ENCODE measurements at places on chromosomes 4 and X.

DNA sequence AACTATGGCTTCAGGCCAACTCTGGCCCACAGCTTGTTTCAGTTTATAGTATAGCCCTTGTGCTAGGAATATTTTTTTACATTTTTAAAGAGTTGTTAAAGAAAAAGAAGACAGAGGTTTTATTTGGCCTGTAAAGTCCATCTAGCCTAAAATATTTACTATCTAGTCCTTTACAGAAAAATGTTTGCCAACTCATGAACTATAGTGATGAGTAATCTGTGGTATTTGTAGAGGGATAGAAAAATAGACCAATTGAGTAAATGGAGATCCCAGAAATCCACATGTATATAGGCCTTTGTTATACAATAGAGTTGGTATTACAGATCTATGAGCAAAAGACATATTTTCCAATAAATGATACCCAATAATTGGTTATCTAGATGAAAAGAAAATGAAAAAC is 288.7 kb downstream of the PRDM5 start:
- no peak for DNase-seq

DNA sequence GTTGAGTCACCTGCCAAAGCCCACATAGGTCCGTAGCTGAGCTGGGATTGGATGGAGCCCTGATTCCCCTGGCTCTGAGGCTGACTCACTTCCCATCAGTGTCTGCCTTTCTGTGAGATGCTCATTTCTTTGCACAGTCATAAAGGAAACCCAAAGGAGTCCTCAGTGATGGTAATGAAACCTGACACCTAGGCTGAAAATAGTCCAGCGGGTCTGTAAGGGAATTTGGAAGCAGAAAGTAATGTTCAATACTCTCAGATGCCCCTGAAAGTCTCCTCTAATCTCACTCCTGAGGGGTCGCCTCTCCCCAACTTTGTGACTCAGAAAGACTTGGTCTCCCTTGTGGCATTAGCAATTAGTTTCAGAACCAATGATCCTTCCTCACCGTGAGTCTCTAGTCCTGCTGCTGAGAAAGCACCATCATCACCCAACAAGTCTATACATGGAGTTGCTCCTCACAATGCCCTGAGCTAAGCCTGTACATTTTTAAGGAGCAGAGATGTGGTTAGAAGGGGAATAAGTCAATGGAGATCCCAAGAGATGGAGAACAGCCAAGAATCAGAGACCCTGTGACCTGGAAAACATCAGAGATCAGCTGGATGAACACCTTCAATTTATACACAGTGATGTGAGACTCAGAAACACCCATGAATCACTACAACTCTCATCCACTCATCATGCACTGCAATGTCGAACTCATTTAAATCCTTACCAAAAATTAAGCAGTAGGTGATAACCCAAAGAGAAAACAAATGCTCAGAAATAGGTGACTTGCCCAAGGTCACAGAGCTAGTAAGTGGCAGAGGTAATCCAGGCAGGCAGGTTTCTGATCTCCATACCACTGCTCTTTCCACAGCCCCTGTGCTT is 219.0 kb upstream of the CPEB2 start:
- no peak for DNase-seq

GRCh38 chr4:134243742-134244713 is 42.4 kb upstream of the PABPC4L start:
- no peak for DNase-seq

GRCh38 chr4:134278675-134279074 is 77.1 kb upstream of the PABPC4L start:
- DNase-seq: no peak

DNA sequence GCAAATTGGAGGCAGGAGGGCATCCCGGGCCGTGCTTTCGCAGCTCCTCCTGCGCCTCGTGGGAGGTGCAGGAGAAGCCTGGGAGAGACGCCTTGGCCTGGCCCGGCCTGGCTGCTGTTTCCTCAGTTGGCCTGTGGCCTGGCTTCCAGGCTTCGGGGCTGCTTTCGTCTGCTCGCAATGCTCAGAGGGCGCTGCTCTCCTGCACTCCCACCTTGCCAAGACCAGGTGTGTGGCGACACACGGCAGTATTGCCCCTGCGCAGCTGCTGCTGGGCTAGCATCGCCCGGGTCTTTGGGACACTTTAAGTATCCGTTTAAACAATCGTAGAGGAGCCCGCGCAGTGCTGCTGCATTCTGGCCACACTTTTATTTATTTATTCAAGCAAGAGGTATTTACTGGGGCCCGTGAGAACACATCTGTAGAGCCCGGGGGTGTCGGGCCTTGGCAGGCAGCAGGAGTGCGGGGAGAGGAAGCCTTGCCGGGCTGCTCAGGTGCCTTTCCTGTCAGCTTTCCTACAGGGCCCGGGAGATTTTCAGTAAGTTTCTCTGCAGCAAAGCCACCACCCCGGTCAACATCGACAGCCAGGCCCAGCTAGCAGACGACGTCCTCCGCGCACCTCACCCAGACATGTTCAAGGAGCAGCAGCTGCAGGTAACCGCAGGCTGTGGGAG is 26.2 kb upstream of the HGFAC start:
- no peak for DNase-seq

- DNase-seq: no peak
Observed at GRCh38 chr4:185640811-185641675, 105.7 kb upstream of the PDLIM3 start.

Data from activated naive CD8-positive, alpha-beta T cell treated with anti-CD3 and anti-CD28 coated beads, Interleukin-2, amount 50 U/mL, for 16 hours (primary cell).